Fibroblast of skin of left biceps (primary cell): ENCODE measurements at places on chromosomes 3 and 15.

- DNase-seq, result no peak
Measured at GRCh38 chr3:185549651-185550111, 2.7 kb downstream of the LIPH start.

- no peak for DNase-seq
Measured at GRCh38 chr3:79264892-79265291, 502.9 kb downstream of the ROBO1 start.

DNA sequence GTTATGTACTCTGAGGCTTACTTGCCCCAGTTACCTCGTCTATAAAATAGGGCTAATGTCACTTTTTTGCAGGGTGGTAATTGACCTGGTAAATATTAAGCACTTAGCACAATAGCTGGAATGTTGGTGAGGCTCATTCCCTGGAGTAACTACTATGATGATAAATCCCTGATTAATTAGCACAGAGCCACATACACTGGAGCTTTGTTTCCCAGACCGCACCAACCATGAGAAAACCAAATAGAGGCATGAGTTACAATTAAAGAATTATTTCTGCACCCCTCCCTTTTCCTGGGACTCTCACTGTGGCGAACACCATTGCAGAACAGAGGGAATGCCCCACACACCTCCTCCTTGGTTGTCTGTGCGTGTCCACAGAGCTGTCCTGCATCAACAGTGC lies 76.6 kb upstream of the CPOX start:
- DNase-seq, result no peak

DNA sequence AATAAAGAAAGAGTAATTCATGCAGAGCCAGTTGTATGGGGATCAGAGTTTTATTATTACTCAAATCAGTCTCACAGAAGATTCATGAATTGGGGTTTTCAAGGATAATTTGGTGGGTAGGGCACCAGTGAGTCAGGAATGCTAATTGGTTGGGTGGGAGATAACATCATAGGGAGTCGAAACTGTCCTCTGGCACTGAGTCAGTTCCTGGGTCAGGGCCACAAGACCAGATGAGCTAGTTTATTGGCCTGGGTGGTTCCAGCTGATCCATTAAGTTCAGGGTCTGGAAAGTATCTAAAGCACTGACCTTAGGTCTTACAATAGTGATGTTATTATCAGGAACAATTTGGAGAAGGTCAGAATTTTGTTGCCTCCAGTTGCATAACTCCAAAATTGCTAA lies 998.6 kb upstream of the EPHA6 start:
- DNase-seq, result no peak

DNA sequence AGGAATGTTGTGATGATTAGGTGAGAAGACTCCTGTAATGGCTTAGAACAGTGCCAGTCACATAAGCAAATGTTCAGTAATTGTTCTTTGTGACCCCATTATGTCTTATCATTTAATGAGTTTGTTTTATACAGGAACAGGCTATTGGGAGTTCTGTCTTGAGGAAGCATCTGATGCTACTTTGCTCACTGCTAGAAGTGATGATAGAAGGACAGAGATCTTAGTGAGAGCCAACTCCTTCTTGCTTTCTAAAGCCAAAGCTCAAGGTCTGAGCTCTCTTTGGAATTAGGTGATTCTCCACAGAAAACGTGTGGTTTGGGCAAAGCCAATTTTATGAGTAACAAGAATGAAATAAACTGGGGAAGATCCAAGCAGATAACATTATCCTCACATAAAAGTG lies 214.8 kb downstream of the LRTM1 start:
- DNase-seq, result no peak

- DNase-seq, result no peak
Measured at GRCh38 chr3:59908701-59909100, 858.9 kb upstream of the CFAP20DC start.

- no peak for DNase-seq
Measured at GRCh38 chr15:47685141-47685870, 32.0 kb upstream of the SEMA6D start.

GRCh38 chr15:42879443-42879842 lies 41.1 kb downstream of the TTBK2 start:
- no peak for DNase-seq

GRCh38 chr3:123042413-123042812 lies 14.8 kb upstream of the SEMA5B start:
- DNase-seq, result no peak

DNA sequence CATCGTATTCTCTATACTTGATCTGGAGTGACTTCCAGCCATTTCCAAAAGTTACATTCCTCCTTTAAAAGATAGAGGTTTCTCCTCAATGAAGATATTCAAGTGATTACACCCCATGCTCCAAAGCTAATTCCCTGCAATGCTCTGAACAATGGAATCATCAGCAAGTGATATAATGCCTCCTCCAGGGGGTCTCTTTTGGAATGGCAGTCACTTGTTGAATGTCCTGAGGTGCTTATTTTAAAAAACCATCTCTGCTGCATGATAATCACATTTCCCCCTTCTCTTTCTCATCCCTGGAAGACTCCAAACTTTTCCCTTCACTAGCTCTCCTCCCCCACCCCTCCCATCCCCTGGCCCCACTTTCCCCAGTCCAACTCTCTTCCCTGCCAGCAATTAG lies 2.6 kb downstream of the LHFPL4 start:
- DNase-seq, result no peak

DNA sequence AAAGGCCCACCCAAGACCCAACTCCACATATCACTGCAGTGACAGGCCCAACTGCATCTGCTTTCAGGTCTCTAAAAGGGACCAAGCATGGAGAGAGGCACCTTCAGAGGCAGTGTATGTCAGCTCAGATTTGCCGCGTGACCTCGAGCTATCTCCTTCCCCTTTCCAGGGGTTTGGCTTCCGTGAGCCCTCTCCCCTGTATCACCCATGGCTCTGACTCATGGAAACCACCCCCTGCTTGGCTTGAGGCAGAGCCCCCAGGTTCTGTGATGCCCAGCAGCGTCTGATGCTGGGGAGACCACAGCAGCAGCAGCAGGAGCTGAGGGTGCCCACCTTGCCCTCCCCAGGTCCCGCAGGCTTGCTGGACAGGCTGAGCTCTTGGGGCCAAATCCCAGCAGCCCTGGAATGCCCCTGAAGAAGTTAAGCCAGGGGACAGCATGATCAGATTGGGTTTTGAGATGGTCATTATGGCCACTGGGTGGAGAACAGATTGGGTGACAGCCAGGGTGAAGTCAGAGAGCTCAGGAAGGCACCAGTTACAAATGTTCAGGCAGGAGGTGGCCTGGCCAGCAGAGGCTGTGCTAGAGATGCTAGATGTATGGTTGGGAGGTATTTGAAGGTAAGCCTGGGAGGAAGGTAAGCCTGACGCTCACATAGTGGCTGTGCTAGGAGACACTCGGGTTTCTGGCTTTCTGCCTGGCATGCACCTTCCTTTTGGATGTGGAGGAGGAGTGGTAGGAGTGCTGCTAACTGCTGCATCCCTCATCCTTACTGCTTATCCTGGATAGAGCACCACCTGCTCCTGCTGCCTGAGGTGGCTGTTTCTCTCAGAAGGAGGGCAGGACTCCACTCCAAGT lies 42.9 kb downstream of the FGD5 start:
- DNase-seq, result no peak

DNA sequence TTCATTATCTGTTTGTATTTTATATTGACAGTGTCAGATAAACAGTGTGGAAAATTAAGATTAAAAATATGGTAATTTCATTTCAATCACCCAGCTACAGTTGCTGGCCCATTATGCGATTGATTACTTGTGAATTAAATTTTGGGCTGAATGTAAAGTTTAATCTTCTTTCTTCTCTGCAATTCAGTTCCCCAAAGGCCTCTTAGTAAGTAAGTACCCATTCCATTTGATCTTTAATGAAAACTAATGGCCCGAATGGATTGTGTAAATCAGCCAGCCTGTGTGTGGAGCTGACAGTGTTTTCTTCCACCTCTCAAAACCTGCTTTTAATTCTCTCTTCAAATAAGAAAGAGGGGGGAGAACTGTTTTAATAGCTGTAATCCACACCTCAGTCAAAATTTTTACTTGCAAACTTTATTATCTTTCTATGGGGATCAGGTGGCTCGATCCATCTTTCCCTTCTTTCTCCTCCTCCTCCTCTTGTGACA lies 307.1 kb downstream of the IL20RB start:
- DNase-seq, result no peak

DNA sequence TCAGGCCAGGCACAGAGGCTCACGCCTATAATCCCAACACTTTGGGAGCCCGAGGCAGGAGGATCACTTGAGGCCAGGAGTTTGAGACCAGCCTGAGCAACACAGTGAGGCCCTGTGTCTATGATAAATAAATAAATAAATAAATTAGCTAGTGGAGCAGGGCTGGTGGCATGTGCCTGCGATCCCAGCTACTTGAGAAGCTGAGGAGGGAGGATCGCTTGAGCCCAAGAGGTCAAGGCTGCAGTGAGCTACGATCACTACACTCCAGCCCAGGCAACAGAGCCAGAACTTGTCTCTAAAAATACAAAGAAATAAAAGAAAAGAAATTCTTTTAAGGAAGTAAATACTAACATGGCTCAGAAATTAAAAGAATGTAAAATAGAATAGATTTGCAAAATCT lies 91.8 kb downstream of the LIPC start:
- DNase-seq, result no peak

DNA sequence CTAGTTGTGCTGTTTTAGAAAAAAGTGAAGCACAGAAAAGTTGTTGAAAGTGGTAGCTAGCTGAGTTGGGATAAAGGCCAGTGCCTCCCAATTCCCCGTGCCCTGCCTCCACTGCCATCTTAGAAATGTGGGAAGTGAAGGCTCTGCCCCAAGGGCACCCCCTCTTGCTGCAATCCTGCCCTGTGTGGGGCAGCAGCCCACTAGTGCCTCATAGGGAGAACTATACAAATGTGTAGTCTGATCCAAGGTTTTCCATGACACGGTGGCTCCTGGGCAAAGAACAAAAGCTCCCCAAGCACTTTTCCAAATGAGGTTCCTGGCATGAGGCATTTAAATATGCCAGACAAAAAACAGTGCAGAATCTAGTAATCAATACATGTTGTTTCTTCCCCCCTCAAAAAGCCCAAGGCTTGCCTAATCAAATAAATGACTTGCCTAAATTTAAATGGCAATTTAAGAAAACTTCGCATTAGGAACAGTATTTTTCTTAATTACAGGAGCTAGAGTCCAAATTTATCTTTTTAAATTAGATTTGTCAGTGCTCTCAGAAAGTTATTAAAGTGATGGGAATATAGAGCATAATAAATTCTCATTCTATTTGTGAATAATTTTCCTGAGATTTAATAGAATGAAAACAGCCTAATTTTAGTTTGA lies 83.8 kb downstream of the GHSR start:
- no peak for DNase-seq

DNA sequence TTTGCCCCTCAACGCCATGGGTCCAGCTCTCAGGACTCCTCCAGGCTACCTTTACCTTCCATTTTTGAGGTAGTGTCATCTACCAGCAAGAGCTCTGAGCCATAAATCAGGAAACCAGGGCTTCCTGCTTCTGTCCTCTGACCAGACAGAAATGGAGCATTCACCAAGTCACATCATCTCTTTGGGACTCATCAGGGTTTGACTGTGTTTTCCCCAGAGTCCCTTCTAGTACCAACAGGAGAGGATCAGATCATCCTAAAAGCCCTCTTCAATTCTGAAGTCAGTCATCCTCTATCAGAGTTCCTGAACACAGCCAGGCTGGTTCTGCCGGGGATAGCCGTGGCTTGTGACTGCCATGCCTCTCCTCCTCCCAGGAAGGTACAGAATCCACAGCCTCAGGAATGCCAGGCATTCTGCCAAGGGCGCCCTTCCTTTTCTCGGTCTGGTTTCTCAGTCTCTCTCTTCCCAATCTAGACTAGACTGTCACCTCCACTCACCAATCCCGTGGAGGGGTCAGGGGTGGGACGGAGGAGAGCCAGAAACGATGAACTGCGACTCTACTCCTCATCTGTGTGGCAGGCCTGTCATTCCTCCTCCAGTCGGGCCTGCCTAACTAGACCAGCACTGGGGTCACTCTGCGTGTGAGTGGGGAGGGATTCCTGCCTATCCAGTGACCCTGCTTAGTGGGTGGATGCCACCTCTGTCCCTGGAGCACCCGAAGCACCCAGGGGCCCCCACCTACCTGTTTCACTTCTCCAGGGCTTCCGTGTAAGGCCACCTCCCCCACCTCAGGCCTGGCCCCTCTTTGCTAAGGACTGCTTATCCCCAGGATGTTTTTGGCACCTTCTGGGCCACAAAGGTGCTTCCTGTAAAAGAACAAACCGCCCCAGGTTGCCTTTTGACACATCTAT lies 30.9 kb downstream of the CCNL1 start:
- DNase-seq, result peak; percentile 20

GRCh38 chr3:53320697-53321096 lies 26.6 kb downstream of the DCP1A start:
- DNase-seq, result no peak

DNA sequence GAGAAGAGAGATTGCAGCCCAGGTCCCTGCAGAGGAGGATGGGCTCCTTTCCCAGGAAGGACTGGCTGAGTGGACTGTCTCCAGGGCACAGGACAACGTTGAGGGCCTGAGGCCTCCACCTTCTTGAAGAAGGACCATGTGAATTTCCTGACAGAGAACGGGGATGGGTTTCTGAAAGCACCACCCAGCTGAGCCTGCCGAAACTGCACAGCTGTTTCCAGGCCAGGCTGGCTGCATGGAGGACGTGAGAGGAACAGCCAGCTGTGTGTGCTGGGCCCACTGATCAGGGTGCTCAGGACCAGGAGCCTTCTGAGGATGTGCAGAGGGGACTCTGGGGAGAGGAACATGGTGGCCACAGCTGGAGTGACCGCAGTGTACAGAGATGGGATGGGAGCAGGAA lies 39.2 kb downstream of the HMCES start:
- DNase-seq, result no peak

DNA sequence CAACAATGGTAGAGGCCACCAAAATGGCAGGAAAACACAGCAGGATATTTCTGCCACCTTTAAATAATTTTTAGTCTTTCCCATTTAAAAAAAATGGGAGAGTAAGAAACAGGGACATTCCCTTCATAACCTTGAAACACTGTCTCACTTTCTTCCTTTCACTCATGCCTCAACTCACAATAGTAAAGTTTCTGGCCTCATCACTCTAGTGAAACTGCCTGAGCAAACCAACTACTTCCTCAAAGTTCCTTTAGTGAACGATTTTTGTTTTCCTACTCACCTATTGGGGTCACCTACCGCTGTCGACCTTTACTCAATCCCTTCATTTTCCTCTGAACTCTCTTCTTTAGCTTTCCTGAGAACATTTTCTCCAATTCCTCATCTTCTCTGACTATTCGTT lies 33.0 kb downstream of the SHC4 start:
- no peak for DNase-seq

- no peak for DNase-seq
Measured at GRCh38 chr3:183619624-183620251, 15.7 kb upstream of the KLHL24 start.

GRCh38 chr3:64343689-64344430 lies 118.6 kb upstream of the PRICKLE2 start:
- peak; percentile 73 for DNase-seq

- no peak for DNase-seq
Measured at GRCh38 chr3:111323019-111323418, 219.0 kb upstream of the CD96 start.

GRCh38 chr3:16309558-16309957 lies 44.5 kb downstream of the OXNAD1 start:
- DNase-seq, result no peak

DNA sequence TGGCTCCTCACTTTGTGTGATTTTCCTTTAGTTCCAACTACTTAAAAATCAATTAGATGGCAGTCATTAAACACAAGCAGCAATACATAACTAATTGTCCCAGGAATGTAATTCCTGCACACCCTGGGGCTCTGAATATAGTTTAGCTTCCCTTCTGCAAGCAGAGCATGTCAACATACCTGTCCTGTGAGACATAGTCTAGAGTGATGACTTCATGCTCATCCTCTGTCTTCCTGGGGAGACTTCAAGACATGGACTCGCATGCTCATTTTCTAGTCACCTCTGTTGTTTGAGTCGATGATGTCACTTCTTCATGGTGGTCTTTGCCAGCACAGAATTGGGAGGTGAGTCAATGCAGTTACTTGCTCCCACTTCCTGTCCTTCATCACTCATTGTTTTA lies 15.7 kb downstream of the C3orf52 start:
- peak; percentile 57 for DNase-seq
